ENCODE measurements at places on chromosomes 16 and 17. TPM values are rescaled to one million over a fixed set of nuclear protein-coding genes. Genes with fewer than 3 reads are reported as not detected.

GRCh38 chr16:25586826-25587225 is 104.9 kb upstream of the HS3ST4 start:
- H3K4me3 ChIP-seq: no peak overlapping the region
- H3K4me1 ChIP-seq: no peaks in the 10 kb centered on the region
- no peak overlapping the region for H3K27ac ChIP-seq
- H3K27me3 ChIP-seq: no peaks in the 10 kb centered on the region
- H3K36me3 ChIP-seq: no peaks in the 10 kb centered on the region

TNFSF13 gene
- 1.1 TPM for total RNA-seq

DNA sequence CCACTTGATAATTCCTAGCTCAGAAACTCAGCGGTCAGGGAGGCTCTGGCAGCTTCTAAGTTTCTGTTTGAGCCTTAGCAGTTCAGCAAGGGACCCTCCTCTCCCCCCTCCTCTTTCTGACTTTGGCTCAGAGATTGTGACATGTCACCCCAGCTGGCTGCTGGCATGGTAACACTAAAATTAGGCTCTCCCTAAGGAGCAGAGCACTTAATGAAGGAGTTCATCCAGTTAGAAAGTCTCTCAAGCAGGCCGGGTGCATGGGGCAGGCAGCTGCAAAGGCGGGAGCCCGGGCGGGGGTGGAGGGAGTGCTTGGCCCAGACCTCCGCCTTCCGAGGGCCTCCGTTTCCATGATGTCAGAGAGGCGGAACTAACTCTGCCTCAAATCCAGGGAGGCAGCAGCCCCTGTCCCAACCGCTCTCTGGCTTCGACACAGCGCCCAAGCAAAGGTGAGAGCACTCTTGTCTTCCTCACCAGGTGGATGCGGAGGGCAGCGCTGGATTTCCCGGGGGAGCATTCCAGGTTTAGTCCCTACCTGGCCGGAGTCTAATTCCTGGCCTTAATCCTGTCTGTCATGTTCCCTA is 128.0 kb upstream of the PLCG2 start:
- no peak overlapping the region for H3K4me3 ChIP-seq
- no peaks in the 10 kb centered on the region for H3K27me3 ChIP-seq
- H3K27ac ChIP-seq: no peak overlapping the region
- H3K36me3 ChIP-seq: peaks cover 4% of the 10 kb centered on the region
- no peak for DNase-seq

DNA sequence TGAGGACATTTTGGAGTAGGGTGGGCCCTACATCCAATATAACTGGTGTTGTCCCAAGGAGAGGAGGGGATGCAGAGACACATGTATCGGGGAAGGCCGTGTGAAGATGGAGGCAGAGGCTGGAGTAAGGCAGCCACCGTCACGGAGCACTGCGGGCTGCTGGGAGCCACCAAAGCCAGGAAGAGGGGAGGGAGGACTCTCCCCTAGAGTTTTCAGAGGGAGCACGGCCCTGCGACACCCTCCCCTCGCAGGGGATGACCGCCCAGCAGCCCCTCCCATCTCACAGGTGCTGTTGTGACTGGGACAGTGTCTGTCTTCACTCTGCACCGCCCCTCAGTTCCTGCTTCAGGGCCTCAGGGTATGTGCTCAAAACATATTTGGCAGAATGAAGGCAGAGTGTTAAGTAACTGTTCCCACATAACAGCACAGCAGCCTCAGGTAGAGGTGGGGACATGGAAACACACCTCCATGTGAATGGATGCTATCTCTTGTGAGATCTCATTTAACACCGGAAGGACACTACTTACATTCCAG is 82.2 kb downstream of the RBFOX3 start:
- no peaks in the 10 kb centered on the region for H3K4me1 ChIP-seq
- no peak for DNase-seq
- H3K4me3 ChIP-seq: no peak overlapping the region
- H3K27me3 ChIP-seq: peaks cover 5% of the 10 kb centered on the region

DNA sequence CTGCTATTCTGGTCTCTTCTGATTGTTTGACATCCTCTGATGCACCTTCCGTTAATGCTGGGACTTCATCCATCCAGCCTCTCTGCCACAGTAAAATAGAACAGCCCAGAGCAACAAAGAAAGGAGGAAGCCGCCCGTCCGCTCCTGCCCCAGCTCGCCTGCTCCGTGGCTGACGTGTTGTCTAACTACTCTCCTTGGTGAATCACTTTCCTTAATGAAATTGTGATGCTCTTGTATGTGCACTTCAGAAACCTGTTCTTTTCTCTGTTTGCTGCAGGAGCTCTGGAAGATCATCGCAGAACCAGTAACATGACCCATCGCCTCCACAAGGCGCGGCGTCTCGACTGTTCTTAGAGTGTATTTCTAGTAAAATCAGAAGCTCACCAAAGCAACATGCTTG is 24.3 kb downstream of the METTL22 start:
- no peaks in the 10 kb centered on the region for H3K27me3 ChIP-seq
- no peak overlapping the region for H3K27ac ChIP-seq
- peaks cover 57% of the 10 kb centered on the region for H3K36me3 ChIP-seq
- H3K4me1 ChIP-seq: no peaks in the 10 kb centered on the region
- H3K4me3 ChIP-seq: no peak overlapping the region
- no peak for DNase-seq

DNA sequence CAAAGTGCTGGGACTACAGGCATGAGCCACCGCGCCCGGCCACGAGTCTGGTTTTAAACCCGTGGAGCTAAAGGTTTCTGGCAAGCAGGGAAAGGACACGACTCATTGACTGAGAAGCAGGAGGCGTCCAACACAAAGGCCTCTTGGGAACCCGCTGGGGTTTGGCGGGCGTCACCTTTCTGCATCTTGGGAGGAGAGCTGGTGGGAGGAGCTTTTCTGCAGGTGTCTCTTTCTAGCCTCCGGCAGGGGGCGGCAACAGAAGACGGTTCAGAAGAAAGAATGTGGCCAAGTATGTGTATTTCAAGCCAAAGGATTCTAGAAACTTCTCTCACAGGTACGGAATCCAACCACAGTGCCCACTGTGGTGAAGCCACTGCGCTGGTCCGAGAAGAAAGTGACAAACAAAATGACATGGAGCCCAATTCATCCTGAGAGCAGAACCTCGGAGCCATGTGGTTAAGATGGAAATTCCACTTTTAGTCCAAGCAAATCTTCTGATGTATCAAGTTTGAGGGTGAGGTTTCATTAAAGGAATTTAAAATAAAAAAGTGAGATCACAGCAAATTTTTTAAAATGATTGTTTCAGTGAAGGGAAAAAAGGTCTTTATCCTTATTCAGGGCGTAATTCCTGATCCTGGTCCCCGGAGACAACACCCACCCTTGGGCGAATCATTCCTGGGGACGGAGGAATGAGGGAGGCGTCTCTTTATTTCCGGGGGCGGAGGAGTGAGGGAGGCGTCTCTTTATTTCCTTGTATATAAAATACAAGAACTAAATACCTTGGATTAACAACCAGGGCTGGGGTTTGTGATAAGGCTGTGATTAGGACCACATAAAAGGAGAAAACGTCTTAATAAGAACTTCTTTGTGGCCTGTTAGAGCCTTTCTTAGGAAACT is 97.6 kb downstream of the MRM3 start:
- H3K27ac ChIP-seq: peak overlapping the region; percentile 81
- peak; percentile 92 for DNase-seq
- H3K36me3 ChIP-seq: no peaks in the 10 kb centered on the region
- H3K27me3 ChIP-seq: no peaks in the 10 kb centered on the region
- H3K4me3 ChIP-seq: peak overlapping the region; percentile 29
- peaks cover 26% of the 10 kb centered on the region for H3K4me1 ChIP-seq

- DNase-seq: no peak
- no peak overlapping the region for H3K27ac ChIP-seq
- no peaks in the 10 kb centered on the region for H3K36me3 ChIP-seq
Measured at GRCh38 chr17:81417049-81417878, 22.0 kb downstream of the BAHCC1 start.

- H3K4me1 ChIP-seq: peaks cover 10% of the 10 kb centered on the region
- no peak overlapping the region for H3K4me3 ChIP-seq
- H3K27ac ChIP-seq: no peak overlapping the region
- H3K27me3 ChIP-seq: peaks cover 21% of the 10 kb centered on the region
- DNase-seq: peak; percentile 56
Measured at GRCh38 chr16:2273484-2273883, 5.6 kb upstream of the RNPS1 start.

GRCh38 chr16:3188925-3189825 is 1.2 kb downstream of the OR1F1 start:
- no peak overlapping the region for H3K27ac ChIP-seq
- peaks cover 4% of the 10 kb centered on the region for H3K27me3 ChIP-seq
- no peaks in the 10 kb centered on the region for H3K36me3 ChIP-seq
- H3K4me1 ChIP-seq: peaks cover 15% of the 10 kb centered on the region

DNA sequence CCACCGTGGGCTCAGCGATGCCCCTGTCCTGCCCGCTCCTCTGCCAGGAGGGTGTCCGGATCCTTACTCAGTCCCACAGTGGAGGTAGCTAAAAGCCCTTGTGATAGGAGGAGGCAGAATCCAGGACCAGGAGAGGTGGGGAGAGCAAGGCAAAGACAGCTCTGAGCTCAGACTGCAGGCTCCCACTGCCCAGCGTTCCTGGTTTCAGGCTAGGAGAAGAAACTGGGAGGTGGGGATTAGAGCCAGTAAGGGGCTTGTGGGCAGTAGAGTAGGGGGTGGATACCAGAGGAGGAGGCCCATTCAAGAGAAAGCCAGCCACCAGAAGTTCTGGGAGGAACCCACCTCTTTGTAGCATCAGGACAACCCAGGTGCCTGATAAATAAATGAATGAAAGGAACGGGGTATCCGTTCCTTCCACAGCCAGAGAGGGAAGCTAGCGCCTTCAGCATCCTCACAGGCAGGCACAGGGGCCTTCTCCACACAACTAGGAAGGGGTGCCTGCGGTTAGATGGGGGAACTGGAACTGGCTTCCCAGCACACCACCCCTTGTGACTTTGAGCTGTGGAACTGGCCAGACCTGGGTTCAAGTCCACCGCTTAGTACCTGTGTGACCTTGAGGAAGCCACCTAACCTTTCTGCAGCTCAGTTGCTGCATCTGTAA is 2.3 kb downstream of the IL21R start:
- H3K36me3 ChIP-seq: no peaks in the 10 kb centered on the region
- H3K4me3 ChIP-seq: no peak overlapping the region
- peaks cover 39% of the 10 kb centered on the region for H3K4me1 ChIP-seq
- no peak overlapping the region for H3K27ac ChIP-seq
- H3K27me3 ChIP-seq: no peaks in the 10 kb centered on the region

DNA sequence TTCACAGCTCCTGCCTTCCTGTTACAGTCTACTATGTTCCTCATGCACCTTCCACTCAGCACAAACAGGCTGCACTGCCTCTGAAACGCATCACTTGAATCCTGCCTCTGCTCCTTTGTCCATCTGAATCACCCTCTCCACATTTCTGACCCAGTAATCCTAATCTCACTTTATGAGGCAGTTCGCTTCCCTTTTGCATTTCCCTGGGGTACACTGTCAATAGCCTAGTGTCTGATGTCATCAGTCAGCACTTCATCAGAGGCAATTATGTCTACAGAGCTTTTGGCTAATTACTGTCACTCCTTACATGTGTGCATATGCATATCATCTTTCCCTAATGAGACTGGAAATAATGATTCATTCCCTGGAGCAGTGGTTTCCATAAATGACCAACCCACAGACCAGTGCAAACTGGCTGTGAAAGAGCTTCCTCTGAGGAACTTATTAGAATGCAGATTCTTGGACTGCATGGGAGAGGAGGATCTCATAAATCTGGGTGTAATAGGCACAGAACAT is 23.6 kb downstream of the CA4 start:
- H3K36me3 ChIP-seq: peaks cover 2% of the 10 kb centered on the region
- no peaks in the 10 kb centered on the region for H3K27me3 ChIP-seq
- no peak overlapping the region for H3K27ac ChIP-seq
- peak; percentile 78 for DNase-seq
- no peak overlapping the region for H3K4me3 ChIP-seq

C1QTNF8 gene
- not detected for total RNA-seq

- peaks cover 4% of the 10 kb centered on the region for H3K36me3 ChIP-seq
- no peaks in the 10 kb centered on the region for H3K27me3 ChIP-seq
- peak; percentile 54 for DNase-seq
- no peaks in the 10 kb centered on the region for H3K4me1 ChIP-seq
- H3K27ac ChIP-seq: no peak overlapping the region
Measured at GRCh38 chr17:7183433-7184090, 4.4 kb upstream of the ASGR1 start.

DNA sequence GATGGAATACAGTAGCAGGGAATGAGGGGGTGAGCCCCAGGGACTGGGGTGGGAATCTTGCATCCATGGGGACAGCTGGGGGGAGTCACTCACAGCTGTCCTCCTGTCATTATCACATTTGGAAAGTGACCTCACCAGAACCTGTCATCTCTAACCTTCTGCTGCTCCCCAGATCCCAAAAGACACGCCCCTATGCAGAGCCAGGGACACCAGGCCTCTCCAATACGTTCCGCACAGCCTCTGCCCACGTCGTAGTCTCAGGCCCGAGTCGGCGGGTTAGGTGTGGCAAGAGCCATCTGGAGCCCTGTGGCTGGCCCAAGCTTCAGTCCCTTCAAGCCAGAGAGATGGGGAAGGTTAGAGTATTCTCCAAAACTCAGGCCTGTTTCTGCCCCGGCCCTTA is 214.3 kb downstream of the ENGASE start:
- no peak overlapping the region for H3K4me3 ChIP-seq
- no peak overlapping the region for H3K27ac ChIP-seq
- no peaks in the 10 kb centered on the region for H3K36me3 ChIP-seq
- DNase-seq: no peak
- no peaks in the 10 kb centered on the region for H3K4me1 ChIP-seq

SCNN1G gene
- not detected for total RNA-seq

SPAG9 gene
- total RNA-seq: 192 TPM

ATP2A3 gene
- total RNA-seq: 1.8 TPM

DNA sequence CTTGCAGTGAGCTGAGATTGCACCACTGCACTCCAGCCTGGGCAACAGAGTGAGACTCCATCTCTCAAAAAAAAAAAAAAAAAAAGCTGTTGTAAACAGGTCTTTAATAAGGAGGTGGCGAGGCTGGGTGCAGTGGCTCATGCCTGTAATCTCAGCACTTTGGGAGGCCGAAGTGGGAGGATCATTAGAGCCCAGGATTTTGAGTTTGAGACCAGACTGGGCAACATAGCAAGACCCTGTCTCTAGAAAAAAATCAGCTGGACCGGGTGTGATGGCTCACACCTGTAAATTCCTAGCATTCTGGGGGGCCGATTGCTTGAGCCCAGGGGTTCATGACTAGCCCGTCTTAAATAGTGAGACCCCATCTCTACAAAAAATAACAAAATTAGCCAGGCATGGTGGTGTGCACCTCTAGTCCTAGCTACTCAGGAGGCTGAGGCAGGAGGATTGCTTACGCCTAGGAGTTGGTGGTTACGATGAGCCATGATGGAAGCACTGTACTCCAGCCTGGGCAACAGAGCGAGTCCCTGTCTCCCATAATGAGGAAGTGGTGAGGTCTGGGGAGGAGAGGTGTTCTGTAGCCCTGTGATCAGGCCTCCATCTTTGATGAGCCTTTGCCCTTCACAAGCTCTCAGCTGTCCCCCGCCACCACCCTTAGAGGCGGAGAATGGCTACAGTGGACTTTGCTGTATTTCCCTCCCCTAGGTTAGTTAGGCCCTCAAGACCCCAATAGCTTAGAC is 36.2 kb downstream of the ZNF778 start:
- DNase-seq: peak; percentile 85
- H3K4me3 ChIP-seq: no peak overlapping the region
- no peak overlapping the region for H3K27ac ChIP-seq
- H3K4me1 ChIP-seq: peaks cover 3% of the 10 kb centered on the region

- H3K27ac ChIP-seq: no peak overlapping the region
- no peaks in the 10 kb centered on the region for H3K36me3 ChIP-seq
- DNase-seq: no peak
- peaks cover 12% of the 10 kb centered on the region for H3K4me1 ChIP-seq
Measured at GRCh38 chr16:17302620-17303019, 168.1 kb downstream of the XYLT1 start.

KRTAP4-12 gene
- total RNA-seq: not detected

- DNase-seq: no peak
- no peaks in the 10 kb centered on the region for H3K4me1 ChIP-seq
- no peaks in the 10 kb centered on the region for H3K36me3 ChIP-seq
- no peak overlapping the region for H3K4me3 ChIP-seq
- no peaks in the 10 kb centered on the region for H3K27me3 ChIP-seq
- H3K27ac ChIP-seq: no peak overlapping the region
Measured at GRCh38 chr16:47175152-47175551, 31.4 kb upstream of the NETO2 start.

KCNAB3 gene
- total RNA-seq: under 0.01 TPM

Measured in osteoblast (primary cell).